Stimulated activated CD8-positive, alpha-beta memory T cell treated with anti-CD3 and anti-CD28 coated beads, Interleukin-12 subunit alpha, Interleukin-12 subunit beta, amount 100 ng/mL, for 1 hour (primary cell): ENCODE measurements at places on chromosomes 6 and 20.

- DNase-seq, result no peak
These were observed 48.3 kb downstream of the AKAP7 start for GRCh38 chr6:131183427-131184095.

- DNase-seq, result no peak
These were observed 88.8 kb downstream of the DZANK1 start for GRCh38 chr20:18377896-18378481.

GRCh38 chr20:15938847-15939246 is 634.4 kb downstream of the KIF16B start:
- no peak for DNase-seq

DNA sequence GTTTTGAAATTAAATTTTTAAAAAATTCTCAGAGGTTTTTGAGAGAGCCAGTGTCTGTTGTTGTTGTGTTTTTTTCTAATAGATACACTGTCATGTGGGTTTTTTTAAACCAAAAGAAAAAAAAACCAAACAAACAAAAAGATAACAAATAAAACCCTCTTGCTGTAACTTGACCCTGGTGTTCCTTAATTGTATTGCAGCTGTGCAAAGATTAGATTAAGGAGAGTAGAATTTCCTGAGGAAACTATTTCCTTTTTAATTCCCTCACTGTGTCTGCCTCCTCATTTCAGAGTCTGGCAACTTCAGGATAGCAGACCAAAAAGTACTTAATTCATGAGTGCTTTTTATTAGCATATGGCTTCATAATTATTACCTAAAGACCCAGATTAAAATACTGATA is 281.9 kb downstream of the EPM2A start:
- DNase-seq, result no peak

- DNase-seq, result no peak
These were observed 16.4 kb downstream of the GABRR1 start for GRCh38 chr6:89200706-89201215.

- DNase-seq, result no peak
These were observed 3.8 kb upstream of the BLTP3A start for GRCh38 chr6:34788111-34788510.

- no peak for DNase-seq
These were observed 9.3 kb upstream of the KCNK15 start for GRCh38 chr20:44736170-44737021.

DNA sequence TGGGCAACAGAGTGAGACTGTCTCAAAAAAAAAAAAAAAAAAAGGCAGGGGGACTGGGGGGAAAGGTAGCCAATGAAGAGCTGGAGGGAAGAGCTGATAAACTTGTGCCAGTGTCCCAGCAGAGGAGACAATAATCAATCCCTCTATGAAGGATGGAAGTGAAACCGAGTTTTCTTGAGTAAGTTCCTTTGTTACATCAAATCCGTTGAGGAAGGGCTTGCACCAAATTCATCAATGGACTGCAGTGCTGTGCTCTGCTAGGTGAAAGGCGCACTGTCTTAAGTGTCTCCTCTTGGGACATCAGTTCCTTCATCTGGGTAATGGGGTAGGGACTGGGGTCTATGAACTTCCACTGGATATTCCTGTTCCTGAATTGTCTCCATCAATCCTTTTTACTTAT is 3.0 kb upstream of the CRIP3 start:
- DNase-seq, result no peak

GRCh38 chr6:126227833-126228702 is 111.8 kb upstream of the CENPW start:
- DNase-seq, result no peak

DNA sequence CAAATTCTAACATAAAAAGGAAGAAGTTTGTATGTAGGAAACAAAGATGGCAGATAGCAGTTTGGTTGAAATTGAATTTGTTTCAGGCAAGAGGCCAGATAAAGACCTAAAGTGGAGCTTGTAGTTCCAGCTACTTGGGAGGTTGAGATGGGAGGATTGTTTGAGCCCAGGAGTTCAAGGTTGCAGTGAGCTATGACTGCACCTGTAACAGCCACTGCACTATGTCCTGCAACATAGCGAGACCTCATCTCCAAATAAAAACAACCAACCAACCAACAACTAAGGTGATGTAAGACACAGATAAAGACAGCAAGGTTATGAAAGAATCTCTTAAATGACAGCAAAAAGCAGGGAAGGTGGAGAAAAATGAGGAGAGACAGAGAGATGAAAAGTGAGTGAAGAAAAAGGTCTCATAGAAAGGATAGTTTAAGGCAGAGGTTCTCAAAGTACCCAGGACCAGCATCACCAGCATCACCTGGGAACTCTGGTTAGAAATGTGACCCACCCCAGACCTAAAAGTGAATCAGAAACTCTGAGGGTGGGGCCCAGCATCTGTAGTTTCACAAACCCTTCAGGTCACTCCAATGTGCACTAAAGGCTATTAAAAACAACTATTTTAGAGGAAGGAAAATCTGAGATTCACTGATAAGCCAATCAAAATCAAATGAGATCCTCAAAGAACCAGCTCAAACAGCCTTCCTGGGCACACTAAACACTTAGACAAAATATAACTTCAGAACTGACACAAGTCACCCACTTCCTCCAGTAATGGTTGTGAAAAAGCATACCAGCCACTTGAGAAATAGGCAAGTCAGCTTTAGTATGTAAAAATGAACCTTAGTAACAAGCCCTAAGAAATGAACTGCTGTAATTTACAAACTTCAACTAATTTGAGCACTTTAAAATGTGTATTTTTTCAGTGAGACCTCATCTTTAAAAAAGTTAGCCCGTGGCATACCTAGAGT is 57.6 kb downstream of the FAM184A start:
- DNase-seq, result no peak

GRCh38 chr20:63122626-63123025 is 93.3 kb downstream of the YTHDF1 start:
- no peak for DNase-seq

DNA sequence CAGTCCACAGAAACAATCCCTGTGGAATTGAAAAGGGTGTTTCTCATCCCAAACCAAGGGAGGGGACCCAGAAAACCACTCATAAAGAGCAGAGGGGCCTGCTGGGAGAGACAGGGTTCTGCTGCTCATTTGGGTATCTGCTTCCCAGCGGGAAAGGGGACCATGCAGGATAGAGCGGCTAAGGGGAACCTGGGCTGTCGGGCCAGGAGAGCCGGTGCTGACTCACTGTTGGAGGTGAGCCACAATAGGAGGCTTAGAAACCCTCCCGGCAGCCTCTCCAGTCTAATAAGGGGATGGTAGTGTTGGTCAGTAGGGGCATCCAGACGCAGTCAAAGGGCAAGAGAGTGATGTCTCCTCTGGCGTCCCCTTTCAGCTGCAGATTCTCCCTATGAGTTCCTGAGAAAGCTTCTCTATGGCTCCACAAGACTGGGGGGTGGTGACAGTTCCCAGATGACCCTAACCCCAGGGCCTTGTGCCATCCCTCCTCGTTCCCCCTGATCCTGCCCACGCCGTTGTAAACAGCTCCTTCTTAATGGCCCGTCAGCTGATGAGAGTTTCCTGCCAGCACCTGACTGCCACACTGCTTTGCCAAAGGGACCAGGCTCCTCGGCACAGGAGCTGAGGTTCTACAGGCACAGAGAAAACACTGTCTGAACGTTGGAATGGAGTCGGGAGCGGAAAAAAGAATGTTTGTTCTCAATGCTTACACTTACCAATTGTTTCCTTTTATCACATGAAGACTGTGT is 646.1 kb upstream of the DEFB115 start:
- DNase-seq, result no peak
